T-cell (primary cell): ENCODE measurements at places on chromosomes 3 and 15. TPM values are rescaled to one million over a fixed set of nuclear protein-coding genes. Genes with fewer than 3 reads are reported as not detected.

Gene LEO1
- total RNA-seq, result 10.0 TPM

Gene RASGRP1
- 148 TPM for total RNA-seq

Gene AADAC
- total RNA-seq, result 0.38 TPM

Gene CCR2
- 12.1 TPM for total RNA-seq

- H3K4me3 ChIP-seq, result no peak overlapping the region
- H3K27me3 ChIP-seq, result peaks cover 16% of the 10 kb centered on the region
- no peaks in the 10 kb centered on the region for H3K36me3 ChIP-seq
- H3K4me1 ChIP-seq, result no peaks in the 10 kb centered on the region
- DNase-seq, result peak; percentile 31
Measured at GRCh38 chr15:89556413-89557262, 18.6 kb upstream of the TICRR start.

DNA sequence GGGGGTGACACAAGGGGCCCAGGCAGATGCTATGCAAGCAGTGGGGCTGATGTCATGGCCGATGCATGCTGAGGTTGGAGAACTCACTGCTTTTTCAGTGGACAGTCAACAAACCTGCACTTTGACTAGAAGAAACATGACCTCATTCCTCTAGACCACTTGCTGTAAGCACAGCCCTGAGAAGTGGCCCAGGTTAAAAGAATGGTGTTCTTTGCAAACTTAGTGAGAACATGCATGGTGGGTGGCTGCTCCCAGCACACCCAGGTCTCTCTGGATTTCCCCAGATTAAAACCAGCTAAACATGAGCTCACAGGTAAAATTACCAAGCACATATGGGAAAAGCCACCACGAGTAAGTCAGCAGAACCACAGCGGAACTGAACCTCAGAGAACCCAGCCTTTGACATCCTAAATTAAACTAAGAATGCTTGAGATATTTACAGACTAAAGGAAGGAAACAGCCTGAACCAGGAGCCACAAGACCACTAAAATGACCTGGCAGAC lies 15.5 kb downstream of the DLEC1 start:
- no peak overlapping the region for H3K27ac ChIP-seq
- no peaks in the 10 kb centered on the region for H3K27me3 ChIP-seq
- DNase-seq, result no peak
- H3K4me3 ChIP-seq, result no peak overlapping the region

- no peak overlapping the region for H3K27ac ChIP-seq
- no peak for DNase-seq
- H3K27me3 ChIP-seq, result peaks cover 41% of the 10 kb centered on the region
- no peak overlapping the region for H3K4me3 ChIP-seq
- H3K36me3 ChIP-seq, result no peaks in the 10 kb centered on the region
Measured at GRCh38 chr15:89754361-89755154, 3.5 kb upstream of the MESP1 start.

DNA sequence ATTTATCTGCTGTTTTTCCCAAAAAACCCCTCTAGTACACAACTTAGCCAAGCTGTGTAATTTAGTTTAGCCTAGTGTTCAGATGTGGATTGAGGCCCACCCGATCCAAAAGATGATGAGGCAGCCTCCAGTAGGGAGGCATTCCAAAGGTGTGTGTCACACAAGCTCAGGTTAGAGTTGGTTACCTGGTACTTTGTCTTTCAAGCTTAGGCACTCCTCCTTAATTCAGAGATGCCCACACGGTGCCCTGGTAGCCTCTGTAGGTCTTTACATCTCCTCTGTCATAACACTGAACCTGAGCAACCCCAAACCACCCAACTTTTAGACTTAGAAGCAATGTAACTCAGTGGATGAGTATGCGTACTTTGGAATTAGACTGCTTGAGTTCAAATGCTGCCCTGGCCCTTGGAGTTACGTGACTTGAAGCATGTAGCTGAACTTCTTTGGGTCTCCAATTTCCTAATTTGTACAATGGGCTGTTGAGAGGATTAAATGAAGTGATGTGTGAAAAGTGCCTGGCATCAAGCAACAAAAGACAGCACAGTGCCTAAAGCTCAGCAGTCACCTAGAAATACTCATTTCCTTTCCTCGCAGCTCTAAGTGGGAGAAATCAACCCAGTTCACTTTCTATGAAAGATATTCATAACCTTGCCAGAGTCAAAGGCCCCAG lies 284.6 kb upstream of the RARB start:
- no peaks in the 10 kb centered on the region for H3K4me1 ChIP-seq
- no peak for DNase-seq
- no peaks in the 10 kb centered on the region for H3K36me3 ChIP-seq
- H3K4me3 ChIP-seq, result no peak overlapping the region
- no peaks in the 10 kb centered on the region for H3K27me3 ChIP-seq

GRCh38 chr3:178231645-178232044 lies 304.6 kb upstream of the KCNMB2 start:
- no peak overlapping the region for H3K27ac ChIP-seq
- no peak for DNase-seq
- no peak overlapping the region for H3K4me3 ChIP-seq
- no peaks in the 10 kb centered on the region for H3K36me3 ChIP-seq
- H3K27me3 ChIP-seq, result no peaks in the 10 kb centered on the region

- H3K4me1 ChIP-seq, result peaks cover 28% of the 10 kb centered on the region
- H3K27ac ChIP-seq, result peak overlapping the region; percentile 27
- no peaks in the 10 kb centered on the region for H3K27me3 ChIP-seq
Measured at GRCh38 chr3:128052595-128053351, 536 bp downstream of the SEC61A1 start.

- H3K4me3 ChIP-seq, result no peak overlapping the region
- H3K27me3 ChIP-seq, result no peaks in the 10 kb centered on the region
- H3K27ac ChIP-seq, result no peak overlapping the region
- H3K4me1 ChIP-seq, result no peaks in the 10 kb centered on the region
- DNase-seq, result no peak
Measured at GRCh38 chr3:56373386-56373785, 94.9 kb downstream of the ERC2 start.

DNA sequence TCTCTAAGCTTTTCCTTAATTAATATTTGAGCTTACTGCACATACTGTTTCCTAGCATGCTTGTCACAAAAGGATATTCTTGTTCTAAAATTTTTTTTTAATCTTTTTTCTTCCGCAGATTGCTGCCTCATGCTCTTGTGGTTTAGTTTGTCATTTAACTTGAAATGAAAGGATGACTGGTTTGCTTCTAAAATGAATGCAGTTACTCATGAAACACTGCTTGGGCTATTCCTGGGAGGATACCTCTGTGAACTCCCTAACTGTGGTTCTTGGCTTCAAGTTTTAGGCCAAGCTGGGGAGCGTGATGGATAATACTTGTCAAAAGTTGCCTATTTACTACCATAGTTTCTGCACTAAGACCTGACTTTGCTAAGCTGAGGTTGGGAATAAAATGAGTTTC lies 64.0 kb downstream of the USP13 start:
- H3K4me1 ChIP-seq, result no peaks in the 10 kb centered on the region
- no peak overlapping the region for H3K4me3 ChIP-seq
- no peak overlapping the region for H3K27ac ChIP-seq
- DNase-seq, result no peak
- H3K27me3 ChIP-seq, result no peaks in the 10 kb centered on the region

GRCh38 chr3:22795917-22796316 lies 407.2 kb upstream of the UBE2E2 start:
- no peak for DNase-seq
- H3K27me3 ChIP-seq, result no peaks in the 10 kb centered on the region
- H3K36me3 ChIP-seq, result no peaks in the 10 kb centered on the region
- no peaks in the 10 kb centered on the region for H3K4me1 ChIP-seq
- H3K4me3 ChIP-seq, result no peak overlapping the region
- no peak overlapping the region for H3K27ac ChIP-seq

GRCh38 chr3:54033761-54034160 lies 88.6 kb upstream of the CACNA2D3 start:
- no peaks in the 10 kb centered on the region for H3K27me3 ChIP-seq
- H3K27ac ChIP-seq, result no peak overlapping the region
- no peak overlapping the region for H3K4me3 ChIP-seq
- DNase-seq, result no peak
- H3K36me3 ChIP-seq, result no peaks in the 10 kb centered on the region
- H3K4me1 ChIP-seq, result no peaks in the 10 kb centered on the region

DNA sequence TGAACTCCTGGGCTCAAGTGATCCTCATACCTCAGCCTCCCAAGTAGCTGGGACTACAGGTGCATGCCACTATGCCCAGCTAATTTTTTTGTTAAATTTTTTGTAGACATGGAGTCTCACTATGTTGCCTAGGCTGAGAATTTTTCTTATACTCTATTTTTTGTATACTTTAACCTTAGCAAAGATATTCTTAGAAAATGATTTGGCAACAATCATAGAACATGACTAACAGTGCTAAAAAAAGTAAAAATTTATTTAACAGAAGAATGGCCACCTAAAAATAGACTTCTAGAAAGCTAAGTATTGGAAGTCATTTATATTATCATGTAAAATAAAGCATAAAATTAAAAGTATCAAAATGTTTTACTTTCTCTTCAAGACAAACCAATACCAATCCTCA lies 322.3 kb downstream of the PLCL2 start:
- no peak for DNase-seq
- no peaks in the 10 kb centered on the region for H3K4me1 ChIP-seq
- no peaks in the 10 kb centered on the region for H3K27me3 ChIP-seq
- no peak overlapping the region for H3K27ac ChIP-seq
- no peak overlapping the region for H3K4me3 ChIP-seq

GRCh38 chr3:195153653-195154052 lies 117.3 kb downstream of the XXYLT1 start:
- H3K36me3 ChIP-seq, result no peaks in the 10 kb centered on the region
- H3K27ac ChIP-seq, result no peak overlapping the region
- no peak overlapping the region for H3K4me3 ChIP-seq
- no peak for DNase-seq
- no peaks in the 10 kb centered on the region for H3K27me3 ChIP-seq
- peaks cover 25% of the 10 kb centered on the region for H3K4me1 ChIP-seq

GRCh38 chr3:13338996-13339395 lies 81.1 kb downstream of the NUP210 start:
- no peak overlapping the region for H3K27ac ChIP-seq
- no peaks in the 10 kb centered on the region for H3K4me1 ChIP-seq
- no peak overlapping the region for H3K4me3 ChIP-seq
- peaks cover 99% of the 10 kb centered on the region for H3K36me3 ChIP-seq
- no peaks in the 10 kb centered on the region for H3K27me3 ChIP-seq

GRCh38 chr3:13544951-13545651 lies 3.8 kb upstream of the FBLN2 start:
- no peaks in the 10 kb centered on the region for H3K36me3 ChIP-seq
- peaks cover 14% of the 10 kb centered on the region for H3K4me1 ChIP-seq
- H3K27ac ChIP-seq, result no peak overlapping the region
- DNase-seq, result no peak
- H3K4me3 ChIP-seq, result no peak overlapping the region

- no peaks in the 10 kb centered on the region for H3K27me3 ChIP-seq
- no peaks in the 10 kb centered on the region for H3K36me3 ChIP-seq
- H3K4me1 ChIP-seq, result no peaks in the 10 kb centered on the region
- DNase-seq, result no peak
Measured at GRCh38 chr3:109933576-109933975, 596.2 kb upstream of the DPPA4 start.
